Central memory CD4-positive, alpha-beta T cell (primary cell): ENCODE measurements at places on chromosomes 12 and 14.

- no peak for DNase-seq
Measured at GRCh38 chr12:29201296-29201695, 52.2 kb downstream of the FAR2 start.

DNA sequence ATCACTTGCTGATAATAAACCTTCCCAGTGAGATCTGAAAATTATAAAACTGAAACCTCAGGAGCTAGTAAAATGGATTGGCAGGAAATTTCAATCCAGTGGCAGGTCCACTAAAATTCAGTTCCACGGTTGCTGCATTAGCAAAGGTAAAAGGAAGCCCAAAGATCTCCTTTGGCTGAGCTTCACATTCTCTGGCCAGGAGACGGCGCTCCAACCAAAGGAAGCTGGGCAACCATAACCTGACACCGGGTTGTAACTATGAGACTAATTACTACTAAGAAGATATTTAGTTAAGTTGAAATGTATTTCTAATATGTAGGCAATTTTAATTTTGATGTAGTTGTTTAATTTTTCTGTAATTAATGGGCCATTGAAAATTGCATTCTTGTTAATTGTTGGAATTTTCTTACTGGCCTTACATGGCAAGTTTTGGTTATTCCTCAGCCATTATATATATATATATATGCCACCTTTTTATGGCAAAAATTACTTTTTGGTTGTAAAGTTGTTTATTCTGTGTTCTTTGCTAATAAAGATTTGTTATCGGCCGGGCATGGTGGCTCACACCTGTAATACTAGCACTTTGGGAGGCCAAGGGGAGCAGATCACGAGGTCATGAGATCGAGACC is 17.0 kb downstream of the OR8S1 start:
- peak; percentile 10 for DNase-seq

DNA sequence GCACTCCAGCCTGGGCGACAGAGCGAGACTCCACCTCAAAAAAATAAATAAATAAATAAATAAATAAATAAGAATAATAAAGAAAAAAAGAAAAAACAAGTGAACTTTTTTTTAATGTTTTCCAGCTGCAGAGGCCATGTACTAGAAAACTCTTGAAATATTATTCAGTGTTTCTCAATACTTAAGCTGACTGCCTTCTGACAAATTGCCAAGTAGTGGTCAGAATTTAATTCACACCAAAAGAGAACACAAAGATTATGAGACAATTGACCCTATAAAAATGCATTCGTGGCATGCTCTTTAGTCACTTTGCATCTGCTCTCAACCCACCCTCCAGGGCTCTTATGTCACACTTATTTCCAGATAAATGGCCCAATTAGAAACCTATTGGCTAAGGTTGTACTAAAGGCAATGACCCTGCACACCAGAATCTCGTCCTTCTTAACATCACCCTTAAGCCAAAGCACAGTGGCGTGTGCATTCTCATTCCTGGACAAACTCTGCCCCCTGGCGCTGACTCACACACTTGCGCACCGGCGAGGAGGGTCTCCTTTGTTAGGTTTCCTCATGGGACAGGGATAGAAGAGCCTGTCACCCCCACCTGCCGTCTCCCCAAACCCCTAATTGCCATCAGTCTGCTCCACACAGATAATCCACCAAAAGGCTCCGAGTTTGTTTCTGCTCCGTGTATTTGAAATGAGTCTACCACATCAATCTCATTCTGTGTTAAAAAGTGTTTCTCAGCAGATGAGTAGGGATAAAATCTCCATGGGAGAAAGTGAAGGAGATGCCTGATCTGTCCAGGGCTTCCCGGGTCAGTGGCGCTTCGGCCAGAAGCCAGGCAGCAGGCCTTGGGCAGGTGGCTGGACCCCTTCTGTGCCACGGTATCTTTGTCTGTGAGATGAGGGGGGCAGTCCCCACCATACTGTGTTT is 73.1 kb upstream of the CEP83 start:
- peak; percentile 41 for DNase-seq

DNA sequence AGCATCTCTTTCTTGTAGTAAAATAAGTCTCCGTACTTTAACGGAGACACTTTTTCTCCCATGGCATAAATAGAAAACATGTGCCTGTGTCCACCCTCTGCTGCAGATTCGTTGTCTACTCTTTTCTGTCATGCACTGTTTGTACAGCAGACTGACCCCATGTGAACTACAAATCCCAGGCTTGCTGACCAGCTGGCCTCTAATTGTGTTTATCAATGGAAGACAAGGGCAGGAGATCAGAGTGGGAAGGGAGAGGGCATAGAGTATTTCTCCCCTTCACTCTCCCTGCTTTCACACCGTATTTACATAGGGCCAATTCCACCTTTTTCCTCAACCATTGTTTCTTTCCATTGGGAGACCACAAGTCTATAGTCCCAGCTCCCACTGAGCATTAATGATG is 31.0 kb upstream of the TMTC2 start:
- DNase-seq: no peak

DNA sequence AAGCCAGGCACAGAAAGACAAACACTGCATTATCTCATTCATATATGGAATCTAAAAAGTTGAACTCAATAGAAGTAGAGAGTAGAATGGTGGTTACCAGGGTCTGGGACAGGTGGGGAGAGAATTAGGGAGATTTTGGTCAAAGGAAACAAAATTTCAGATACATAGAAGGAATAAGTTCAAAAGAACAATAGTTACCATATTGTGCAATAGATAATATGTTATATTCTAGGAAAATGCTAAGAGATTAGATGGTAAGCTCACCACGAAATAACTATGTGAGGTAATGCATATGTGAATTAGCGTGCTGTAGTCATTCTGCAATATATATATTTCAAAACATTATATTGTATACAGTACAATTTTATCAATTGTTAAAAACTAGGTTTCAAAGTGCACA is 442.5 kb downstream of the KCNH5 start:
- no peak for DNase-seq

DNA sequence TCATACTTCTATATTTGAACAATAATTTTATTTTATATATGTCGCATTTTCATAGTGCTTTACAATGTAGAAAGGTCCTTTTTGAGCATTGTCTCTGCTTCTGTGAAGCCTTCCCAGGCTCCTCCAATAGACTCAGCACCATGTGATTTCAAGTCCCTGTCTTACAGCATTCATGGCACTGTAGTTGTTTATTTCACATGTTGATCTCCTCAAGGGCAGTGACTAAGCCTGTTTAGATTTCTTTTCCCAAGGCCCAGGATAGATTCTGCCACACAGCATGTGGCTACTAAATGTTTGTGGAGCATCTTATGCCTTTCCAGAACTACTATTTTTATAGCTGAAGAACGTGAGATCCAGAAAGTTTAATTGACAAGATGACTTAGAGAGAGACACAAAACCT is 391.7 kb downstream of the TMEM117 start:
- DNase-seq: no peak

GRCh38 chr12:50442178-50442908 is 41.7 kb downstream of the LARP4 start:
- DNase-seq: no peak

DNA sequence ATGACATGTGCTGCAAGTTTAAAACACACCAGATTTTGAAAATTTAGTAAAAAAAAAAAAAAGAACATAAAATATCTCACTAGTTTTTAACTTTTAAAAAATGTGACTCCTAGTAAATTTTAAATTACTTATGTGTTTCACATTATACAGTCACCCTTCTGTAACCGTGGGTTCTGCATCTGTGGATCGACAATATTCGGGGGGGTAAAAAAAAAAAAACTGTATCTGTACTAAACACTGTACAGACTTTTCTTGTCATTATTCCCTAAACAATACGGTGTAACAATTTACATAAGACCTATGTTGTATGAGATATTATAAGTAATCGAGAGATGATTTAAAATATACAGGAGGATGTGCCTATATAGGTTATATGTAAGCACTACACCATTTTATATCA is 3.2 kb downstream of the DDX24 start:
- DNase-seq: no peak

- no peak for DNase-seq
Measured at GRCh38 chr12:51126297-51126696, 42.9 kb upstream of the CSRNP2 start.

GRCh38 chr12:84599539-84599938 is 313.1 kb downstream of the SLC6A15 start:
- DNase-seq: no peak

DNA sequence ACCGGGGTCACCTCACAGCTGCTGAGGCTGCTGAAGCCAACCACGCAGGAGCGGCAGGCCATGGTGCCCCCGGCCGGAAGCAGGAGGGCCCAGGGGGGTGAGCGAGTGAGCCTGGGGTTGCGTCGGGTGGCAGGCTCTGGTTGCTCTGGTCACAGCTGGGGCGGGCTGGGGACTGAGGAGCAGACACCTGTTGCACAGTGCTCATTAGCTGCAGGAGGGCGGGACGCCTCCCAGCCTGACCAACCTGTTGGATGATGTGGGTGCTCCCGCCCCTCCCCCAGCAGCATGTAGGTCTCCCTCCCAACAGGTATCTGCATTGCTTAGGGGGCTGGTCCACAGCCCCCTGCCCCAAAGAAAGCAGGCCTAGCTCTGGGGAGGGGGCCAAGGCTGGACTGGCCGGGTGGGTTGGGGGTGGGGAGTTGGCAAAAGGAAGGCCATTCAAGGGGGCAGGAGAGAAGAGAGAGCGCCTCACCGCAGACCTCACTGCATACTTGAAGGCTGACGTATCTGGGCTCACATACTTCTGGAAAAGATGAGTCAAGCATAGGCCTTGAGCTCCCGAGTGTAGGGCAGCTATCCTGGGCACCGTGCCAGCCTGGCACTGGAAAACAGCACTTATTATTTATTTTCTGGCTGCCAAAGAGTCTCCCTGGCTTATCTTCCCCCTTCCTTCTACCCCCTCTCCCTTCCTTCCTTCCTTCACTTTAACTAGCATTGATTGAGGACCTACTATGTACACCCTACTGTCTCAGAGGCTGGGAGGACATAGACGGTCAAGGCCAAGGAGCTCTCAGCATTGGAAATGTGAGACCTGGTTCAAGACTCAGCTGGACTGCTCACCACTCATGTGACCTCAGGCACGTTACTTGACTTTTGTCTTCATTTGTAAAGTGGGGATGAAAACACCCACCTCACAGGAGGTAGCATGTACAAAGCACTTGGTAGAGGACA is at the start of gene KRT80:
Gene KRT80, minus strand, starts transcription at position 174 of the 951 bp plus-strand sequence. Its CDS starts 112 bp downstream, at position 62.
- no peak for DNase-seq

- DNase-seq: no peak
Measured at GRCh38 chr12:87234898-87235297, 794.3 kb downstream of the C12orf50 start.

DNA sequence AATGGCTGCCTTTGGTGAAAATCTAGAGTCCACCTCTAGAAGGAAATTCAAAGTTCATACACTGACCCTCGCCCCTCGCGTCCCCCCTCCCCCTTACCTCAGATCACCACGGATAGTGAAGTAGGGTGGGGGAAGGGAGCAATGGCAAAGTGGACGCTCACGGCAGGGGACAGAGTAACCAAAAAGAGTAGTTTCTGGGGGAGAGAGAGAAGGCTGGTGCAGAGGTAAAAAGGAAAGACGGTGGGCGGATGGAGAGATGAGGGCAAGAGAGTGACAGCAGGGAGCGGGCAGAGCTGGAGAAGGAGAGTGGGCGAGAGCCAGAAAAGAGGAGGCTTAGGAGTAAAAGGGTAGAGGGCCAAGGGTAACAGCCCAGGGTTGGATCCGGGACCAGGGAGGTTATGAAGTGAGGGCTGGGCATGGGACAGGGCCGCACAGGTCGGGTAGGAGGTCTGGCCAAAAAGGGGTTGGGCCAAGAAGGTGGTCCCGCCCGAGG is 423 bp downstream of the ALDH6A1 start:
- DNase-seq: no peak

- DNase-seq: no peak
Measured at GRCh38 chr14:55512421-55512820, 67.6 kb upstream of the KTN1 start.

DNA sequence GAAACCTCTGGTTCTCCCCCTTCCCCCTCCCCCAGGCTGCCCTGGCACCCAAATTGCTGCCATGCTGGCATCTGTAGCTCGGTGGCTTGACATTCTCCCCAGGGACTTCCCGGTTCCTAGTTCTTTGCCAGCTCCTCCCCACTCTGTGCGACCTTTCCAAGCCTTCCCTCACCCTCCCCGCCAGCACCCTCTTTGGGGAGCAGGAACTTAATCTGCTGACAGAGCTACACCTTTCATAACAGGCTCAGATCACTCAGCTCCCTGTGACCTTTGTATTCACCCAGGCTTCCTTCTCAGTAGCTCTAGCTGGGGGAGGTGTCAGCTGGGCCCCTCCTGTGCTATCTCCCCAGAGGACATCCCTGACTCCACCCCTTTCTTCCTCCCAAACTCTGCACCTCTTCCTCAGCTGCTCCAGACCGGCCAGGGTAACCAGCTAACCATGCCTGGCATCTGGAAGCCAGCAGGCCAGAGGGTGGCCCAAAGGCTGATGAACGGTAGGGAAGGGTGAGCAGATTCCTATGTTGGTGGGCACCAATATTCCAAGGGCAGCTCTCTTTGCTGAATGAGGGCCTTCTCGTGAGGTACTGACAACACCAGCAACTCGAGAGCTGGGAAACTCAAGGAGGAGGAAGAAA is 1.8 kb upstream of the COX14 start:
- no peak for DNase-seq

- DNase-seq: no peak
Measured at GRCh38 chr12:16112612-16113560, 164.6 kb downstream of the SLC15A5 start.

GRCh38 chr14:61177279-61178225 is 103.6 kb downstream of the TMEM30B start:
- DNase-seq: no peak

GRCh38 chr12:32226768-32227167 is 120.1 kb downstream of the BICD1 start:
- DNase-seq: no peak

GRCh38 chr12:48128800-48129199 is 9.6 kb downstream of the PFKM start:
- DNase-seq: no peak

DNA sequence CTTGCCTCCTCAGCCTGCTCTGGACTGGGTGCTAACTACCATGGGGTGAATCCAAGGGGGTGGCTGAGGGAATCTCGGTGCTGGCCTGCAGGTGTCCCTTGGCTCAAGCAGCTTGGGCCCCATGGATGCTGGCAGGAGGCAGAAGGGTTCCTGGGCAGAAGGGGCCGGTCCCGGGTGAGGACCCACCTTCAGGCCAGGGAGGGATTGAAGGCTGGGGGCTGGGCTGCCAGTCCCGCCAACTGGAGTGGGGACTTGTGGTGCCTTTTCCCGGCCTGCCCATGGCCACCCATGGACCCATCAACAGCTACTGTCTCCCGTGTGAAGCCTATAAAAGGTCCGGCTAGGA is 550.1 kb downstream of the SLC6A15 start:
- DNase-seq: no peak

DNA sequence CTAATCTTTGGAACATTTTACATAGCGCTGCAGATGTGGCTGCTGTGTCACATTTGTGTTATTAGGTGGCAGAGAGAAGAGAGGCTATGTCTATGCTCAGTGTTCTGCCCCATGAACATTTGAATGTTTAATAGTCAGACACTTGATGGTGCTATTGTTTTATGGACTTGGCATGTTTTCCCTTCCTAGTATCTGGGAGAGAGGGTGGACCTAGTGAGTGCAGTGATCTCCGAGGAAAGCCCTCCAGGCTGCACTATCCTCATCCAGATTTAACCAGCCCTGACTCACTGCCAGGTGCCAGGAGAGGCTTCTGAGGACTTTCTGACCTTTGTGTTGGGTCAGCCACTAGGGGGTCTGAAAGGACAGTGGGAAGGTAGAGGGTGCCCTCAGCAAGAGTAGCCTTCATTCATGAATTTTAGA is 24.3 kb downstream of the ZFC3H1 start:
- no peak for DNase-seq

GRCh38 chr14:104865631-104866441 is 768 bp downstream of the CEP170B start:
- DNase-seq: no peak

GRCh38 chr12:57741844-57742738 is 2.7 kb upstream of the TSPAN31 start:
- DNase-seq: peak; percentile 82

GRCh38 chr12:53985994-53986685 is 1.2 kb downstream of the HOXC10 start:
- DNase-seq: no peak
